Fibroblast of the conjunctiva (primary cell): ENCODE measurements at places on chromosomes 2 and 18.

DNA sequence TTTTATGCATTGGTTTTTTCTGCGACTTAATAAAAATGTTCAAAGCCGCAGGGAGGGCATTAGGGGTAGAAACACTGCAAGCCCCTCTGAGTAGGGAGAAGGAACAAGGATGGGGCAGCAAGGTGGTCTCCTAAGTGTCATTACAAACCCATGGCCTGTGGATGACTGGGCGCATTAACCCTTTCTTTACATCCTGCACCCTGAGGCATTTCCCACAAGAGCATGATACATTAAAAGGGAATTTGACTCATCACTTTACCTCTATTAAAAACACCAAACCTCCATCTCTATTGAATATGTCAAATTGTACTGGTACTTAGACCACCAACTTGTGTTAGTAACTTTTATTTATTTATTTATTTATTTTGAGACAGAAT, 112.5 kb downstream of the VIT start:
- DNase-seq = no peak

GRCh38 chr18:67318651-67319050, 197.9 kb downstream of the DSEL start:
- peak; percentile 17 for DNase-seq

DNA sequence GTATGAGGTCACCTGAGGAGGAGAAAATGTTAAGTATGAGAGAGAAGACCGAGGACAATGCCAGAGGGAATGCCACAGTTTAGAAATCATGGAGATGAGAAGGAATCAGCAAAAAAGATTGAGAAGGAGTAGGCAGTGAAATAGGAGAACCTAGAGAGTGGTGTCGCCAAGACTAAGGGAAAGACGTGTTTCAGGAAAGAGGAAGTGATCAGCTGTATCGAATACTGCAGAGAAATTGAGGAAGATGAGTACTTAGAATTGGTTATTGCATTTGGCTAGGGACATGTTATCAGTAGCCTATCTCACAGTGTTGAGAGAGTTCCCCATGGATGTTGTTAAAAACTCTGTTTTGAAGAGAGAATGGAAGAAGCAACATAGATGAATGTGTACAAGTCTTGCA, 112.3 kb downstream of the GALNT1 start:
- no peak for DNase-seq

GRCh38 chr2:111665011-111665410, 219.0 kb downstream of the ANAPC1 start:
- DNase-seq = no peak

GRCh38 chr2:128405981-128406613, 87.4 kb upstream of the HS6ST1 start:
- DNase-seq = no peak

DNA sequence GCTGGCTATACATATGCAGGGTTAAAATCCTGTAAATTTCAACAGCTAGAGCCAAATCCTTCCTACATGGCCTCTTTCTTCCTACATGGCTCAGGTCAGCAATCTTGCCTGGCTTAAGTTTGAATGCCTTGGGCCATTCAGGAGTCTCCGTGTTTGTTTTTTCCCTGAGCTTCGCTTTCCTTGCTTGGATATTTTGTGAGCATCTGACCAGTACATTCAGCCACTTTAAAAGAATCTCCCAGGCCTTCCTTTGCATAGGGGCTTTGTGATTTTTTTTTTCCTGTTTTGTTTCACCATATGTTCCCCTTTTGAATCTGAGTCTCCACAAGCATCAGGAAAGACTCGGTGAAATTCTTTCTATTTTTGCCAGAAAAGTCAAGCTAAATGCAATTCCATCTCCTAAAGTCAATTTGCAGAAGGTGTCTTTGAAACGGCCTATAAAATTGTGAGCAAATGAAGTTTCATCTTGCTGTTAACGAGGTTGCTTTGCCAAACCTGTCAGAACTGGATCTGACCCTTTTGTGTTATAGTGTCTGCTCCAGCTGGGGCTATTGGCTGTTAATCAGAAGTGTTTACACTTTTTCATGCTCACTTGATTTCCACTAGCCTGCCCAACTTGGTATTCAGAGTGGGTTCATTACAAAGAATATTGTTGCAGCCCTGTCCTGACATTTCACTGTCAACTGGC, 256.9 kb downstream of the DCC start:
- no peak for DNase-seq

GRCh38 chr2:201915446-201915845, 109.1 kb downstream of the CDK15 start:
- DNase-seq = no peak

DNA sequence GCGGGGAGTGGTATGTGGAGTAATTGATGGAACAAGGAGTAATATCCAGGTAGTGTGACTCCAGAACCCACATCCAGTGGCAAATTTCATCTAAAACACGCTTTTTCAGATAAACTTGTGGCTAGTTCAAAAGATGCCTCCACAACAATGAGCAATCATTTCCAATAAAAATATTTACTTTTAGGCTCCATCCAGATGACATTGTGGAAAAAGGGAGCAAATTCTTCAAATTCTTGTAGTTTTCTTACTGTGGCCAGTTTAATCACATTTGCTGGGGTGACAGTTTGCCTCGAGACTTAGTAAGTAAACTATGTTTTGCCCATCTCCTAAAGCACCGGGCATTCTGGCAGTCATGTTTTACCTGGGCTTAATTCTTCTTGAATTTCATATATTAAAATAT, 243.6 kb downstream of the IRS1 start:
- no peak for DNase-seq
